ENCODE measurements at places on chromosomes 7 and 10. TPM values are rescaled to one million over a fixed set of nuclear protein-coding genes. Genes with fewer than 3 reads are reported as not detected.

The PDZD8 gene
- total RNA-seq: 20.9 TPM

The OR2A12 gene
- not detected for total RNA-seq

The JCAD gene
- total RNA-seq: 17.2 TPM

The STEAP1B gene
- total RNA-seq: 2.0 TPM

The ZNF138 gene
- 16.0 TPM for total RNA-seq

The AP1S1 gene
- 51.2 TPM for total RNA-seq

The SFRP4 gene
- 5.0 TPM for total RNA-seq

The PNLIPRP1 gene
- not detected for total RNA-seq

Data from skin of body (tissue), 3 donors.